ENCODE measurements at places on chromosomes 12 and 14. TPM values are rescaled to one million over a fixed set of nuclear protein-coding genes. Genes with fewer than 3 reads are reported as not detected.

GRCh38 chr14:103066399-103066798, 9.1 kb upstream of the CDC42BPB start:
- H3K4me1 ChIP-seq: peaks cover 29% of the 10 kb centered on the region
- H3K27ac ChIP-seq: no peak overlapping the region
- no peaks in the 10 kb centered on the region for H3K27me3 ChIP-seq
- no peaks in the 10 kb centered on the region for H3K36me3 ChIP-seq

- no peaks in the 10 kb centered on the region for H3K4me1 ChIP-seq
- no peak overlapping the region for H3K4me3 ChIP-seq
- H3K27ac ChIP-seq: no peak overlapping the region
Observed at GRCh38 chr14:99781091-99781490, 12.1 kb upstream of the EML1 start.

GRCh38 chr12:48002773-48003218, 1.5 kb downstream of the COL2A1 start:
- H3K4me3 ChIP-seq: peak overlapping the region; percentile 57
- H3K27ac ChIP-seq: no peak overlapping the region
- H3K27me3 ChIP-seq: peaks cover 14% of the 10 kb centered on the region

- no peak overlapping the region for H3K4me3 ChIP-seq
- no peaks in the 10 kb centered on the region for H3K27me3 ChIP-seq
- no peak for DNase-seq
- no peaks in the 10 kb centered on the region for H3K4me1 ChIP-seq
Observed at GRCh38 chr14:25846246-25846645, 751.6 kb downstream of the NOVA1 start.

DNA sequence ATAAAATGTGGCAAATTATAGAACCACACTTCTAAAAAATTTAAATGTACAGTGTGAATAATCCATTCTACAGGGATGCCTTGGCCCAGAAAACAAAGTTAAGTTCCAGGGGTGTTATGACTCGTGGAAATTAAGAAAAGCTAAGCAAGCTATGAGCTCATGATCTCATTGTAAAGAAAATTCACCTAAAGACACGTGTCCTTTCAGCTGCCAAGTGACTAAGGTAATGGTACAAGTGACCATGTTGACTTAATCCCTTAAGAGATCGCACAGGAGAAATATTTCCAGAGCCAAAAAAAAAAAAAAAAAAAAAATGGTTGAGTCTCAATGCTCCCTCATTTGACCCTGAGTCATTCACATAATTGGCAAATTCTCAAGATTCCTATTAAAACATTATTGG, 51.4 kb upstream of the ANO2 start:
- no peaks in the 10 kb centered on the region for H3K36me3 ChIP-seq
- no peak overlapping the region for H3K27ac ChIP-seq
- no peak for DNase-seq
- H3K27me3 ChIP-seq: peaks cover 19% of the 10 kb centered on the region

GLI1 gene
- 0.84 TPM for total RNA-seq

YAF2 gene
- 19.9 TPM for total RNA-seq

ASCL1 gene
- total RNA-seq: not detected

KRT8 gene
- 270 TPM for total RNA-seq

GON7 gene
- 12.4 TPM for total RNA-seq

FAM90A1 gene
- under 0.01 TPM for total RNA-seq

KLRK1 gene
- 0.19 TPM for total RNA-seq
